ENCODE measurements at places on chromosomes 11 and 22.

- no peak for DNase-seq
Measured at GRCh38 chr11:37503411-37504059, 905.5 kb upstream of the RAG2 start.

DNA sequence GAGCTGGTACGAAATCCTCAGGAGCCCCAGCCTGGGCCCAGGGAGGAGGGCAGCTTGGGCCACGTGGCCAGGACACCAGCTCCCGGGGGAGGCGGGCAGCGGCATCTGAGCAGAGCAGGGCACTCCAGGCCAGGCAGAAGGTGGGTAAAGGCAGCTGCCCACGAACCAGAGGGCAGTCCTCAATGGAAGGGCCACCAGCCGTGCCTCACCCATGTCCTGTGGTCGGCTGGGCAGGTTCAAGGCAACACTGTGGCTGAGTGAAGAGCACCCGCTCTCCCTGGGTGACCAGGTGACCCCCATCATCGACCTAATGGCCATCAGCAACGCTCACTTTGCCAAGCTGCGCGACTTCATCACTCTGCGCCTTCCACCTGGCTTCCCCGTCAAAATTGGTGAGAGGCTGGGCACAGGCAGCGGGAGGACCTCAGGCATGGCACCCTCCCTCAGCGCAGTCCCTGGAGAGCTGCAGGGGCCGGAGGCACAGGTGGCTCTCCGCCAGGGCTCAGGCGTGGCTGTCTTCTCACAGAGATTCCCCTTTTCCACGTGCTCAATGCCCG is 2.5 kb upstream of the SSH3 start:
- DNase-seq = no peak

- no peak for DNase-seq
Measured at GRCh38 chr11:126145954-126146353, 65.5 kb downstream of the RPUSD4 start.

DNA sequence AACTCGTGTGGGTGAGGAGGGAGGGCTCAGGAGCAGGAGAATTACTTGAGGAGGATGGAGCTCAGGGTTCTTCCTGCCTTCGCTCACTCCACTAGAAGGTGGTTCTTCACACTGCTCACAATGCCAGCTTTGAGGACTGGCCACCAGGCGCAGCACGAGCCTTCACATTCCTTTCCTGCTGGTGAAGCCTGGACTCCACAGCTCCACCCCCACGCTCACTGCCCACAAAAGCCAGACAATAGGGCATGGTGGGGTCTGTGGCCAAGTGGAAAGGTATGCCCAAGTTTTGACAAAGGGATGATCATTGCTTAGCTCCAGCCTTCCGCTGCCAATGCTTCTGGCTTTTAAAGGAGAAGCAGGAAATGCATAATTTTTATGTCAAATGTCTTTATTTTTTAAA is 58.0 kb upstream of the FADD start:
- DNase-seq = no peak

DNA sequence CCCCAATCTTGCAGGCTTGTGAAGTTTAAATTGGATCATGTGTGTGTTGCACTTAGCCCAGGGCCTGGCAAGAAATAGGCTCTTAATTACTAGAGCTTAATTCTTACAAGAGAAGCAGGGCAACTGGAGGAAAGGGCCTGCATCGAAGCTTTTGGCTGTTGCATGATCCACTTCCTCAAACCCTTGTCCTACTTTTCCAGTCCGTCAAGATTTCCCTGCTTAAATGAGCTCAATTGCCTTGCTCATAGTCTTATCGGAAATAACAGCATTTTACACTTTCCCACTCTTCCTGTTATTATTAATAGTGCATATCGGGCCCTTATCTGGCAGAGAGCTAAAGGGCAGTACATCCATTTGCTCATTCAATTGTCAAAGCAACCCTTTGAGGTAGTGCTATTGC is 18.1 kb downstream of the DTX4 start:
- no peak for DNase-seq

DNA sequence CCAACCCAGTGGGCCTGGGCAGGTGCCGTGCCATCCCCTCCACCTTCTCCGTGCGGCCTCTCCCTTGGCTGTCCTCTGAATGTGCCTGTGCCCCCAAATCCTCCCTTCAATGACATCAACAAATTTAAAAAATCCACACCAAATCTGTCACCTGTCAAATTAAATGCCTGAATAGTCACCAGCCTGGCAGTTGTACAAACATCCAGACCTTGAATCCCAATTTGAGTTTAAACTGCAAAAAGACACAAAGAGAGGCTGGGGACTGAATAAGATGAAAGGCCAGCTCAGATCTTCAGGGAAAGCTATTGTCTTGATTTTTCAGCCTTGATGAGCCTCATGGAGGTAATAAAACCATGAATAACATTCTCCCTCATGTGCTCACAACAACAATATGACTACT is 194.7 kb downstream of the KIRREL3 start:
- DNase-seq = no peak

- DNase-seq = no peak
Measured at GRCh38 chr11:110446061-110446460, 16.3 kb downstream of the FDX1 start.

DNA sequence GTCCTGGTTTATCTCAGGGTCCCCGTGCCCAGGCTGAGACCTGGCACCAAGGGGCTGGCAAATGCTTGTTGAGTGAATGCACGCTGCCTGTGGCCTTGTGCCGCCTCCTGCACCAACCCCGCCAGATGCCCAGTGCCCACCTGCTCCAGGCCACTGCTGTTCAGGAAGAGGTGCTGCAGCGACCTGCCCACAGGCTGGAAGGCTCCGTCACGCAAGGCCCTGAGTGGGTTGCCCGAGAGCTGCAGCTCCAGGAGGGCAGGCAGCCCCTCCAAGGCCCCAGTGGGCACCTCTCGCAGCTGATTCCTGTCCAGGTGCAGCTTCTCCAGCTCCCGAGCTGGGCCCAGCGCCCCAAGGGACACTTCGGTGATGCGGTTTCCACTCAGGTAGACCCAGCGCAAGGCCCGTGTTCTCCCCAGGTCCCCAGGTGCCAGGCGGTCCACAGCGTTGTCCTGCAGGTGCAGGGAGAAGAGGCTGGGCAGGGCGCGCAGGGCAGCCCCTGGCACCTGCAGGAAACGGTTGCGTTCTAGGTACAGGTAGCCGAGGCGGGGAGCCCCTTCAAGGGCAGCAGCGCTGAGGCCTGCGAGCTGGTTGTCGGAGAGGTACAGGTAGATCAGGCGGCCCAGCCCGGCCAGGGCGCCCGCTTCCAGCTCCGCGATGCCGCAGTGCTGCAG is 3.6 kb downstream of the CHADL start:
- no peak for DNase-seq

DNA sequence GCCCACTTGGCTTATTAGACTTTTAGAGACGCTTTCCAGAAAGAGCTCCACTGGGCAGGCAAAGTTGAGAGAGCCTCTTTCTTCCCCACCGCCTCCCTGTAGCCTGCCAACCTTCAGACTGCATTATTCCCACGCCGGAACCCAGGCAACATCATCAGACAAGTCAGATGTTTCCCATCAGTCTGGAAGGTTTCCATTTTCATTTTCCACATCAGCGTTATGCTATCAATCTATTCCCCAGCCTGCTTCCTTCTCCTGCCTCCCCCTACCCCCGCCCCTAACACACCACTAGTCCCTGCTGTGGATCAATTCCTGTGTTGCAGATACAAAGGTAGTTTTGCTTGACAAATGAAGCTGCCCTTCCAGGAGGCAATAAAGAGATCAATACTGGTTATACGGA is 184.8 kb downstream of the DSCAML1 start:
- no peak for DNase-seq

DNA sequence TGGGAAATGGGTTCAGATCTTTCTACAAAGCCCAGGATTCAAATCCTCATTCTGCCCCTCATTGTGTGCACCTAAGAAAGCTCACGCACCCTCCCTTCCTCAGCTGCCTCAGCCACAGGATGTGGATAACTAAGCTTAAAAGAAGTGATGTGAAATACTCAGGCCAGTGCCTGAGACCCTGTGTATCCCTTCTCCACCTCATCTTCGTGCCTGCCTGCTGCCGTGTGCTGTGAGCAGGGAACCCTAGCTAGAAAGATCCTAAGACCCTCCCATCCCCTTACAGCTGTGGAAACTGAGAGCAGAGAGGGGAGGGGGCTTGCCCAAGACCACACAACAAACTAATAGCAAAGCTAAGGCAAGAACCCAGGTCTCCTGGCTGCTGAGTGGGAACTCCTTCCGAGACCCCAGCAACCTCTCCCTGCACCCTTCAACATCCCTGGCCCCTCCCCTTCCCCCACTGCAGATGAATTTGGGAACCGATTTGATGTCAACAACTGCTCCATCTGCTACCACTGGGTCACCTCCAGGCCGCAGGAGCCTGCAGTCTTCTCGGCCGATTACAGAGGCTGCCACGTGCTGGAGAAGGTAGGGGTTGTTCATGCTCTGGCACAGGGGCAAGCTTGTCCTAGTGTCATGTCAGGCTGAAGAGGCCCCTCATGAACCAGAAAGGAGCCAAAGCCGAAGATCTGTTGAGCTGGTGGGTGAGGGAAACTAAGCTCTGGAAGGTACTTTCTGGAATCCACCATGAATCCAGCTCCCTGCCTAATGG is 1.5 kb downstream of the ZP1 start:
- no peak for DNase-seq

DNA sequence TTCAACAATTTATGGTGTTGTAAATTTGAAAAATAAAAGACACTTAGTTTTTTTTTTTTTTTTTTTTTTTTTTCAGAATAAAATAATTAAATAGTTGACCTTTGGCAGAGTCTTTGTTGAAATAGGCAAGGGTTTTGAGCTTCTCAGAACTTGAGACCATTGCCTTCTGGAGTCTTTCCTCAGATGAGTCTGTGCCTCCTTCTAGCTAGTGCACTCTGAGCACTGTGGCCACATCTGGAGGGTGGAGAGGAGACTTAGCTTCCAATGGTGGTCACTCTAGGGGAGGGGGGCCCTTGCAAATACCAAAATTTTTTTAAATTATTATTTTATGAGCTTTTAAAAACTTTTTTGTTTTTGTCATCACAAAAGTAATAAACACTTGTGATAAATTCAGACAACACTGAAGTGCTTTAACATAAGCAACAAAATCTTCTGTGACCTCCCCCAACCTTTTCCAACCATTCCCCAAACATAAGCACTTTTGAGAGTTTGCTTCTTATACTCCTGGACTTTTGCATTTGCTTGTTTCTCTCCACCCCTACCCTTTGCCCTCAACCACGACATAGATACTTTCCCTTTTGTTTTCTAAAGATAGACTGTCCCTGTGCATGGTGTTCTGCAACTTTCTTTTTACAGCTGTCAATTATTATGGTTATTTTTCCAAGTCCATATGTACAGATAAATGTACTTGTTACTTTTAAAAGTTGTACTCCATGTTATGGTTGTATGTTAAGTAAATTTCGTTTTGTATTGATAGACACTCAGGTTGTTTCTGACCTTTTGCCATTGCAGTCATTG is 41.1 kb downstream of the BMAL1 start:
- DNase-seq = no peak

- no peak for DNase-seq
Measured at GRCh38 chr11:71252269-71252769, at the start of gene SHANK2. TSS of gene SHANK2 (minus strand) at chr11:71252577. CDS start at chr11:71147326, 105,251 bp downstream.

- no peak for DNase-seq
Measured at GRCh38 chr11:65417702-65418430, 4.7 kb upstream of the NEAT1 start.

DNA sequence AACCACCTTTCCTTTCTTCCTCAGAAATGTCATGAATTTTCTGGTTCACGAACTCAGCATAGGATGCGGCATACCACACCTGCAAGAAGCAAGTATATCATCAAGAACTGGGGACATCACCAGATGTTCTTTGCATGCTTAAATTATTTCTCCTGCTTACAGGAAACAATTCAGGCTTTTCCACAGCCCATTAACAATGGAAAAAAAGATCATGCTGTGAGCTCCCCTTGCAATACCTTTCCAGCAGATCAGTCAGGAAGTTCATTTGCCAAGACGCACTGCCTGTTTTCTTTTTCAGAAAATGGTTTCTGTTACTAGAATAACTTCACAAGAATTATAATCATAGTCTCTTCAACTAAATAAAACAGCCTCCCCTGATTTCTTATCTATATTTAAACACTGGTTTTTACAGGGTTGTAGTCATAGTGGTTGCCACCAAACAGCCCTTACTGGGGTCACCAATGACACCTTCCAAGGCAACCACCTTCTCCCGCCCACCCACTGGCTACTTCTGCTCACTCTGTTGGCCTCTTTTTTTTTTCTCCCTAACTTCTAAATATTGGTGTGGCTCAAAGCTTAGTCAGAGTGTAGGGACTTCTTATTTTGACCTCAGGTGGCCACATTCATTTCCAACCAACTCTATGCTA is 42.3 kb upstream of the NFRKB start:
- DNase-seq = no peak

- DNase-seq = no peak
Measured at GRCh38 chr11:13222285-13222684, 55.3 kb upstream of the BMAL1 start.

GRCh38 chr11:17578958-17579357 is 31.9 kb downstream of the OTOG start:
- no peak for DNase-seq

- no peak for DNase-seq
Measured at GRCh38 chr11:128151780-128152179, 435.6 kb downstream of the ETS1 start.

- DNase-seq = no peak
Measured at GRCh38 chr11:125939081-125939521, 6.7 kb upstream of the VSIG10L2 start.

DNA sequence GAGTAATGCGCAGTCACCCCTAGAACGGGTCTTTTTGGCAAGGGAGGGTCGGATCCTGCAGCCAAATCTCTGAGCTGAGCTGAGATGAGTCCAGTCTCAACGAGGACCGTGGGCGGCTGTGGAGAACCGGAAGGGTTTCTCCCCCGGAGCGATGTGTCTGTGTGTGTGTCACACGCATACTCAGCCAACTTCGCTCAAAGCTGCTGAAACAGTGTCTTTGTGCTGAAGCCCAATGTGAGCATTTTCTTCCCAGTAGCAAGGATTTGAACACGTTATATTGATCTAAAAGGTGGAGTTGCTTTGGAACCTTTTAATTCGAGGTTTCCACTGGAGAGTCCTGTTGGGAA is 1.4 kb upstream of the CELSR1 start:
- DNase-seq = no peak

DNA sequence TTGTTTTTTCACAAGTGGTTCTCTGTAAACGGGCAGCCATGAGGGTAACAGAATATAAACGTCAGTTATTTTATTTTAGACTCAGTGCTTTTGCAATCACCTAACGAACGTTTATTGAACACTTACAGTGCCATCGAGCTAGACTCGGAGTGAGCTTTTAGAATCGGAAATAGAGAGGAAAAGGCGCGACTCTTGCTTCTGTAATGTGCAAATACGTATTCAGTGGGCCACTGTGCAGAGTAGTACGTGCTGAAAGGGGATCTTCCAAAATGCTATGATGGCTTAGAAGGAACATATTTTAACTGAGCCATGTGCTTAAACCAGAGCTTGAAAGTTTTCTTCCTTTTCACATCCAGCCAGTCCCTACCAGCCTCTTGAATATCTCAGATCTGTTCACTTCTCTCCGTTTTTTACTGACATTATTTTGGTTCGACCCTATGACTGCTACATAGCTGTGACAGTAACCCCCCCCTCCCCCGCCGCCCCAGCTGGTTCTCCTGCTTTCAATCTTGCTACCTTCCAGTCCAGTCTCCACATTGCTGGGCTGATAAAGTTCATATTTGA is 468 bp downstream of the DDIAS start:
- DNase-seq = no peak

Measured in NCI-H1417 treated with DMSO at 0.1 percent for 48 hours (cell line).